Effector memory CD4-positive, alpha-beta T cell (primary cell): ENCODE measurements at places on chromosomes 1 and 21.

DNA sequence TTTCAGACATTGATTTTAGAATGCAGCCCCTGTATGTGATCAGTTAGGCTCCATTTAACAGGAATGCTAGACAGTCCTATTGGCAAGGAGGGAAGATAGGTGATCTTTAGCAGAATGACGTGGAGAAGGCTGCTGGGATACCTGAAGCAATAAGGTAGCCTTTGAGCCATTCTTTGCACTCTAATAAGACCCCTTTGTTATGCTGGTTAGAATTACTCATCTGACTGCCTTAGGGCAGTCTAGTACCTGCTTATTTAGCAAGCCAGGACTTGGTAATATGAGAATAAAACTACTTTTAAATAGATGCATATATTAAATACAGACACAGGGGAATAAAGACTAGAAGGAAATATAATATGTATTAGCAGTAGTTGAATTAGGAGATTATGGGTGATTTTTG, 29.1 kb downstream of the NGF start:
- H3K36me3 ChIP-seq, result no peaks in the 10 kb centered on the region
- no peaks in the 10 kb centered on the region for H3K27me3 ChIP-seq
- no peak overlapping the region for H3K4me3 ChIP-seq
- no peak overlapping the region for H3K27ac ChIP-seq

GRCh38 chr1:89958851-89959654, 35.9 kb upstream of the ZNF326 start:
- H3K27me3 ChIP-seq, result peaks cover 4% of the 10 kb centered on the region
- H3K4me1 ChIP-seq, result no peaks in the 10 kb centered on the region
- no peak overlapping the region for H3K4me3 ChIP-seq
- H3K27ac ChIP-seq, result no peak overlapping the region

GRCh38 chr1:210376836-210377372, 48.2 kb downstream of the HHAT start:
- H3K27ac ChIP-seq, result no peak overlapping the region
- no peaks in the 10 kb centered on the region for H3K36me3 ChIP-seq
- peaks cover 4% of the 10 kb centered on the region for H3K4me1 ChIP-seq
- H3K4me3 ChIP-seq, result no peak overlapping the region

GRCh38 chr21:16079830-16080229, 350.0 kb downstream of the USP25 start:
- no peaks in the 10 kb centered on the region for H3K36me3 ChIP-seq
- H3K27me3 ChIP-seq, result no peaks in the 10 kb centered on the region
- DNase-seq, result no peak
- H3K4me3 ChIP-seq, result no peak overlapping the region
- no peak overlapping the region for H3K27ac ChIP-seq

DNA sequence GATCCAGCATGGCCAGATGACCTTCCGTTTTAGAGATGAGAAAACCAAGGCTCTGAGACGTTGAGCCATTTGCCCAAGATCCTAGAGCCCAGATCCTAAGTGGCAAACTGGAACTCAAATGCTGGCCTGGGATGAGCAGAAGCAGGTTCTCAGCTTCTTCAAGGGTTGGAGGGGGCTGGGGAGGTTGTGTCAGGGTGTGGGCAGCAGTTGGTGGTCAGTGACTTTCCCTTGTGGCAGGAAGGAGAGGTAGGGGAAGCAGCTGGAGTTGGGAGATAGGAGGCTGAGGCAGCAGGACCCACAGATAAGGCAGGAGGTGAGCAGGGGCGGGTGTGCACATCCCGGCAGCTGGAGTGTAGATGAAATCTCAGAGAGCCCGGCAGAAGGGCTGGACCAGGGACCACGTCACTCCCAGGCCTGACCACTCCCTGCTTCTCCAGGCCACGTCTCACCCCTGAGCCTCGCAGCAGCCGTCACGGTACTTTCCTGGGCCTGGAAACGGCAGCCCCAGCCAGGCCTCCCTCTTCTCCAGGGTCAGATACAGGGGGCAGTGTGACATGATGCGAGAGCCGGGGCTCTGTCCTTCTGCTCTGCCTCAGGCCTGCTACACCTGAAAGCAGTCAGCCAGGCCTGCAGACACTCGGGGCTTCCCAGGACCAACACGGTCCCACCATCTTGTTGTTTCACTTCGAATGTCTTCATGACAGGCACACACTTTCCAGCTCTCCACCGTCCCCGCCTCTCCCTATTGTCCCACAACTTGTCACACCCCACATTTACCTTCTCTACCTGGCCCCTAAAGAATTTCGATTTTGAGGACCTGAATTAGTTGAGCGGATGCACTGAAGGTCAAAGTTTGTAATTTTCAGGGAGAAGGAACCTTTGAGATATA, 11.5 kb upstream of the LAPTM5 start:
- no peak overlapping the region for H3K27ac ChIP-seq
- no peaks in the 10 kb centered on the region for H3K27me3 ChIP-seq
- peaks cover 6% of the 10 kb centered on the region for H3K4me1 ChIP-seq
- no peak for DNase-seq
- no peak overlapping the region for H3K4me3 ChIP-seq

- no peak overlapping the region for H3K4me3 ChIP-seq
- H3K27me3 ChIP-seq, result no peaks in the 10 kb centered on the region
- DNase-seq, result no peak
- no peak overlapping the region for H3K27ac ChIP-seq
Measured at GRCh38 chr1:187294421-187295201, 465.9 kb downstream of the PLA2G4A start.

GRCh38 chr1:77412820-77413530, 131.2 kb downstream of the AK5 start:
- no peaks in the 10 kb centered on the region for H3K27me3 ChIP-seq
- H3K4me3 ChIP-seq, result no peak overlapping the region
- H3K27ac ChIP-seq, result no peak overlapping the region
- no peak for DNase-seq

GRCh38 chr1:161193561-161194235, 5.2 kb downstream of the ADAMTS4 start:
- H3K36me3 ChIP-seq, result no peaks in the 10 kb centered on the region
- no peak overlapping the region for H3K4me3 ChIP-seq
- no peaks in the 10 kb centered on the region for H3K27me3 ChIP-seq
- H3K4me1 ChIP-seq, result peaks cover 8% of the 10 kb centered on the region
- no peak overlapping the region for H3K27ac ChIP-seq

DNA sequence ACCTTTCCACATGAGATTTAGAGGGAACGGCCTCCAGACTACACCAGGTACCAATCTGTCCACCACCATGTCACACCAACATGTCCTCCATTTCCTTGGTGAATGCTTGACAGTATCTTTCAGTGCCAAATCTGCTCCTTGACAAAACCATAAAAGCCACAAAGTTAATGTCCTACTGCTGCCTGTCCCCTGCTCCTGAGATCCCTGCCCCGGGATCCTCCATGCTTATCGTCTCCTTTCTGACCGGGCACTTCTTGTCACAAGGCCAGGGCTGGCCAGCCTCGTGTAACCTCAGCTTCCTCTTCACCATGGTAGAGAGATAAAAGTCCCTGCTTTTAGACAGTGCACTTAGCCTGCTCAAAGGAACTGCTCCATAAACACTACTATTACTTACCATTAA, 136.2 kb downstream of the NAV1 start:
- no peak overlapping the region for H3K4me3 ChIP-seq
- H3K4me1 ChIP-seq, result no peaks in the 10 kb centered on the region
- DNase-seq, result no peak
- no peak overlapping the region for H3K27ac ChIP-seq
- H3K36me3 ChIP-seq, result no peaks in the 10 kb centered on the region

DNA sequence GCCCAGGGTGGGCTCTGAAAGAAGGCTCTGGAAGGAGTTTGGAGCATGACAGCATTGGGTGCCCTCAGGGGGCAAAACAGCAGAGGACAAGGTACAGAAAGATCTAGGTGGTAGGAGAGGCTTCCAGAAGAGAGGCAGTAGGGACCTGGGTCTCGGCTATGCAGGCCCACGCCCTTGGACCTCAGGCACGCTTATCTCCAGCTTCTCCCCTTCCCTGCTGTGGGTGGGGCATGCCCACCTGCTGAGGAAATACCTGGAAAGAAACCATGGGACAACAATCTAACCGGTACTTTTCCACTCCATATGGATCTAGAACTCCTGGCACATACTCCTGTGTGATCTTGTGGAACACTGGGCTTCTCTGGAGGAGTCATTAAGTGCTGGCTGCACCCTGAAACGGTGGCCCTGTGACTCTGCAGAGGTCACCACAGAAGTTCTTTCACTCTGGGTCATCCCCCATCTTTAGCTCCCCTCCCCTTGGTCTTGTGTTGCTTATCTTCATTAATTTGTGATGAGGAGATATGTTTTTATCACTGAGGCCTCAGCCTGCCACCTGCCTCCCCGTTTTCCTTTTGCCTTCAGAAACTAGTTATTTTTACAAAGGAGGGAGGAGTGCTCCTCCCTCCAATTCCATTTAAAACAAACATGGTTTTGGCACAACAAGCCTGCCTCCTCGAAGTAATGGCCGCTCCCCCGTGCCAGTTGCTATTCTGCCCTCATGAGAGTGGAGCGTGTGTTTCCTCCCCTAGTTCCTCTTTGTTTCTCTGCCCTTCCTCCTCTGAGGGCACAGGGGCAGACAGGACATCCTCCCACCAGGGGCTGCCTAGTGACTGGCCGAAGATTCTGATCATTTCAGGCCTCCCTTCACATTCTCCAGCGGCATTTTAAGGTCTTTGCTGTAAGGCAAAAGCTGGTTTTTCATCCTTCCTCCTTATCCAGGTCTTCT, 78.0 kb upstream of the ATP5PO start:
- no peak for DNase-seq
- H3K36me3 ChIP-seq, result no peaks in the 10 kb centered on the region
- H3K27me3 ChIP-seq, result no peaks in the 10 kb centered on the region
- H3K27ac ChIP-seq, result no peak overlapping the region

DNA sequence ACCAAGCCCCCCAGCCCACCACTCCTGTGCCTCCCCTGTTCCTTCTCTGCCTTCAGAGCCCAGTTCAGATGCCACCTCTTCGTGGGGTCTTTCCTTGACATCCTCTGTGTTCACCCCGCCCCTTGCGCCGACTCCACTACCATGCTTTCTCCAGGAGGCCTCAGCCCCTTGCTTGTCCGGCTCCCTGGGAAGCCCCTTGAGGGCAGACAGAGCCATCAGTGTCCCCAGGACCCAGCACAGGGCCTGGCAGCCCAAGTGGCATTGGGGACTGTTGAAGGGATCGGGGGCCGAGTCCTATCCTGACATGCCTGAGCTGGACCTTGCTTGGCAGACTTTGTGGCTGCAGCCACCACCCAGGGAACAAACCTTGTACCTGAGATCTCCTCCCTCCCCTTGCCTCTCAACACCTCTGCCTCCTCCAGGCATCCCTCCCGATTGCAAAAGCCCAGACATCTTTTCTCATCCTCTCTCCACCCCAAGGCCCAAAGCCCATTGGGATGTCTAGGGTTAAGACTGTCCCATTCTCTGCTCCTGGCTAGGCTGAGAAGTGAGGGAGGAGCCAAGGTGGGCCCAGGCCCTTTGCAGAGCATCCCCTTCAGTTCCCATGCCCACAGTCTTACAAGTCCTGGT, 3.4 kb downstream of the CLDN19 start:
- no peak overlapping the region for H3K4me3 ChIP-seq
- H3K27ac ChIP-seq, result no peak overlapping the region
- no peaks in the 10 kb centered on the region for H3K27me3 ChIP-seq
- DNase-seq, result no peak
- no peaks in the 10 kb centered on the region for H3K4me1 ChIP-seq
- no peaks in the 10 kb centered on the region for H3K36me3 ChIP-seq

GRCh38 chr21:42750737-42751530, 97.5 kb downstream of the PDE9A start:
- H3K27ac ChIP-seq, result no peak overlapping the region
- no peaks in the 10 kb centered on the region for H3K27me3 ChIP-seq
- no peak overlapping the region for H3K4me3 ChIP-seq
- H3K4me1 ChIP-seq, result peaks cover 19% of the 10 kb centered on the region
- no peak for DNase-seq

DNA sequence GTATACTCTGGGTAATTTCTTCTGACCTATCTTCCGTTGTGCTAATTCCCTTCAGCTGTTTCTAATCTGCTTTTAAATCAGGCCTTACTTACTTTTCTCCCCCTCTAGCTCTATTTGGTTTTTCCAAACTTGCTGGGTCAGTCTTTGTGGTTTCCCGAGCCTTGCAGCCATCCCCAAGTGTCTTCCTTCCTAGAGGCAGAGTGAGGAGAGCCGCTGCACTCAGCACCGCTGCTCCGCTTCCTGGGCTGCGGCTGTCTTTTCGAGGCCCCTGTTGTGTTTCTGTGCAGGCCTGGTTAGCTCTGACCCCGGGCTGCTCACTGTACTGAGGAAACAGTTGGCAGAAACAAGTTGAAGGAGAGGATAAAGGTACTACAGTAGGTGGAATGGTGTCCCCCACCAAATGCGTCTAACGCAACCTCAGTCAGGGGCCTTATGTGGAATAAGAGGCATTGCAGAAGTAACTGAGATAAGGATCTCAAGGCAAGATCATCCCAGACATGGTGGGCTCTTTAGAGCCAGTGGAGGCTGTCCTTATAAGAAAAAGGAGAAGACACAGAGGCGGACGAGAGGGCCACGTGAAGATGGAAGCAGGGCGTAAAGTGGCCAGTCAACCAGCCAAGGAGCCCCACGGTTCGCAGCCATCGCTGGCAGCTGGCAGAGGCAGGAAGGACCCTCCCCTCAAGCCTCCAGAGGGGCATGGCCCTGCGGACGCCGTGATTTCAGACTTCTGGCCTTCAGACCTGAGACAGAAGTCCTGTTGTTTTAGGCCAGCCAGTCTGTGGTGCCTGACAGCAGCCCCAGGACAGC, 10.5 kb downstream of the WNT9A start:
- no peaks in the 10 kb centered on the region for H3K4me1 ChIP-seq
- no peak overlapping the region for H3K4me3 ChIP-seq
- no peak overlapping the region for H3K27ac ChIP-seq
- H3K36me3 ChIP-seq, result no peaks in the 10 kb centered on the region
- no peaks in the 10 kb centered on the region for H3K27me3 ChIP-seq
- no peak for DNase-seq

- no peak within 1 kb of the TSS for H3K27ac ChIP-seq
- H3K27me3 ChIP-seq, result no peaks in the 10 kb centered on the region
- no peaks in the 10 kb centered on the region for H3K4me1 ChIP-seq
- no peaks in the 10 kb centered on the region for H3K36me3 ChIP-seq
- no peak within 1 kb of the TSS for H3K4me3 ChIP-seq
Measured at GRCh38 chr1:165543532-165544438, at the start of gene LRRC52. LRRC52 (plus strand) TSS chr1:165544000; CDS start chr1:165544297, 297 bp downstream.

DNA sequence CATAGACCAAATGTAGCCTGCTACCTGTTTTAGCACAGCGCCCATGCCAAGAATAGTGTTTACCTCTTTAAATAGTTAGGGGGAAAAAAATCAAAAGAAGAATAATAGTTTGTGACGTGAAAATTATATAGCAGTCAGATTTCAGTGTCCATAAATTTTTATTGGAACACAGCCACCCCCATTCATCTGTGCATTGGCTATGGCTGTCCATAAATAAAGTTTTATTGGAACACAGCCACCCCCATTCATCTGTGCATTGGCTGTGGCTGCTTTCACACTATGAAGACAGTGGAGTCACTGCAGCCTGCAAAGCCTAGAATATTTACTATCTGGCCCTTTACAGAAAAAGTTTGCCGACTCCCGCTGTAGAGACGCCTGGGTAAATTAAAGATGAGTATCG, 20.9 kb downstream of the EPHX1 start:
- no peaks in the 10 kb centered on the region for H3K4me1 ChIP-seq
- no peak overlapping the region for H3K4me3 ChIP-seq
- no peaks in the 10 kb centered on the region for H3K27me3 ChIP-seq
- H3K36me3 ChIP-seq, result no peaks in the 10 kb centered on the region
- no peak overlapping the region for H3K27ac ChIP-seq
